ENCODE measurements at places on chromosomes 7 and 10. TPM values are rescaled to one million over a fixed set of nuclear protein-coding genes. Genes with fewer than 3 reads are reported as not detected.
A peak's percentile ranks its signal among the peaks of the same experiment; 100 is the strongest.

PNLIPRP2 gene
- not detected for total RNA-seq

HOGA1 gene
- total RNA-seq, result 6.7 TPM

PRSS37 gene
- total RNA-seq, result not detected

- DNase-seq, result no peak
Observed at GRCh38 chr10:129104266-129105045, 362.6 kb upstream of the MGMT start.

PI4K2A gene
- 28.1 TPM for total RNA-seq

RET gene
- not detected for total RNA-seq

GRCh38 chr10:128005858-128006257 lies 99.0 kb downstream of the PTPRE start:
- no peak for DNase-seq

- no peak for DNase-seq
Observed at GRCh38 chr10:43980313-43980712, 331.6 kb upstream of the ZNF32 start.

SFTPA1 gene
- not detected for total RNA-seq

GRCh38 chr10:131943021-131943814 lies 38.5 kb downstream of the BNIP3 start:
- no peak for DNase-seq

PAPSS2 gene
- total RNA-seq, result 38.6 TPM

DNA sequence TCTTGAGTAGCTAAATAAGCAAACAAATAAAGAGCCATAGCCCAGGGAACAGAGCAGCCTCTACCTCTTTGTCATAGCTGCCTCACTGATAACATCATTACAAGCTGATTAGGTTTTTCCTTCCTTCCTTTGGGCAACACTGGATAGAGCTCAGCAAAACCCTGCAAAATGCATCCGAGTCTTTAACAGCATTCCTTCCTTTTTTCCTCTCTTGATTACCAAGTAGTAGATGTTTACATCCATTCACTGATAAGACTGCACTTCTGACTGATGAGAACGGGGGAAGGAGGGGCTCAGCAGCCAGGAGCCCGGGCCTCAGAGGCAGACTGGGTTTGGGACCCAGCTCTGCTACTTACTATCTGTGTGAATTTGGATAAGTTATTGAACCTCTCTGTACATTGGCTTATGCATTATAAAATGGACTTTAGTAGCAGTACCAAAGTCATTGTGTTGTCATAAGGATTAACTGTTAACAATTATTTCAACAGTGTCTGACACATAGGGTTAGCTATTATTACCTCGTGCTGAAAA lies 214.2 kb downstream of the ANK3 start:
- no peak for DNase-seq

DNA sequence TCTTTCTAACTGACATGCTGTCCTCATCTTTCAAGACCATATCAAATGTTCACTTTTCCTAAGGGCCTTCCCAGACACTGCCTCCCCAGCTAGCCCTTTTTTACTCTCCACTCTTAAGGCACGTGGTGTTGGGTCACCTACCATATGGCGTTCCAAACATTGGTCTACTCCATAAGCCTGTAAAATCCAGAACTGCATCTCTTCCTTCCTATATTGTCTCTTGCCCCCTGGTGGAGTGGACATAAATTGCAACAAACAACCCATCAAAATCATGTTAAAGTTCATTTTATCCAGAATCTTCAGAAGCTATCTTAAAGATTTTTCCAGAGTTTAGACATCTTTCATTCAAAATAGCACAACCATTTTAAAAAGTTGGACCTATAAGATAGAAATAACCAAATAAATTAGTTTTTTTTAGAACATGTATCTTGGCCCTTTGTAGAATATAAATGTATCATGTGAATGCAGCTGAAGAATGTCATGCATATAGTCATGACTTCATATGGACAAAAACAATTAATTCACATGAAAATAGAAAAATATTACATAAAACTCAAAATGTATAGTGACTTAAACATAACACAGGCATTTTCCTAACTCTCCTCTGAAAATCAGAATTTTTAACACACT lies 180.6 kb upstream of the CHRM2 start:
- DNase-seq, result no peak

DNA sequence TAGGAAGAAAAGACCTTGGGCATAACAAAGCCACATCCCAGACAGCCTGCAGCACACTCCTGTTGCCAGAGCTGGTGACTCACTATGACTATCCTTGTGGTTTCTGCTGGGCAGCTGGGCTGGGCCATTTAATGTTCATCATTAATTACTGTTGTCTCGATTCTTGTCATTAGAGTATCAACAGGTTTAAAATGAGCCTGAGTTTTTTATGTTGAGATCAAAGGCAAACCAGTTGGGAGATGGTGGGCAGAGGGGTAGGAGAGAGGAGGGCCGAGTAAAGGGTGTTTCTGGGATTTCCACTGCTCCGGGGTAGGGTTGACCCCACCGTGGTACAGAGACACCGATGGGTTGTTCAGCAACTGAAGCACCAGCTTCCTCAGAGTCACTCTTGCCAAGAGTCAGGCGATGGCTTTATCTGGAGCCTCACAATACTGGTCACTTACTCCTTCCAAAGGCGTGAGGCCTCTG lies 128.7 kb upstream of the LYZL1 start:
- DNase-seq, result peak; percentile 87

- DNase-seq, result no peak
Observed at GRCh38 chr7:29598137-29598536, 34.5 kb downstream of the PRR15 start.

Data from MG63 (cell line).